ENCODE measurements at places on chromosomes 2 and 18. TPM values are rescaled to one million over a fixed set of nuclear protein-coding genes. Genes with fewer than 3 reads are reported as not detected.

- no peak for DNase-seq
These were observed 522.9 kb upstream of the TNP1 start for GRCh38 chr2:217382794-217383193.

- no peak for DNase-seq
These were observed 46.9 kb upstream of the ATP8B1 start for GRCh38 chr18:57850063-57850462.

- DNase-seq = no peak
These were observed 53.3 kb downstream of the MEMO1 start for GRCh38 chr2:31957354-31958139.

GRCh38 chr2:158321264-158321663 is 135.3 kb downstream of the CCDC148 start:
- DNase-seq = no peak

The EFR3B gene
- 1.5 TPM for total RNA-seq

GRCh38 chr18:25817546-25818237 is 272.7 kb downstream of the SS18 start:
- no peak for DNase-seq

The PLCL1 gene
- total RNA-seq = 5.0 TPM

DNA sequence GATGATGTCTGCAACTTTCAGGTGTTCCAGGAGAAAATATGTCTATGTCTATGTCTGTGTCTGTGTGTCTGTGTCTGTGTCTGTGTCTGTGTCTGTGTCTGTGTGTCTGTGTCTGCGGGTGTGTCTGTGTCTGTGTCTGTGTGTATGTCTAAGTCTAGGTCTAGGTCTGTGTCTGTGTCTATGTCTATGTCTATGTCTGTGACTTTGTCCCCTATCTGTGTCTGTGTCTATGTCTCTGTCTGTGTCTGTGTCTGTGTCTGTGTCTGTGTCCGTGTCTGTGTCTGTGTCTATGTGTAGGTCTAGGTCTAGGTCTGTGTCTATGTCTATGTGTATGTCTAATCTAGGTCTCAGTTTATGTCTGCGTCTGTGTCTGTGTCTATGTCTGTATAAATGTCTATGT is 10.5 kb downstream of the IL1R2 start:
- DNase-seq = no peak

The INHBB gene
- 2.4 TPM for total RNA-seq

DNA sequence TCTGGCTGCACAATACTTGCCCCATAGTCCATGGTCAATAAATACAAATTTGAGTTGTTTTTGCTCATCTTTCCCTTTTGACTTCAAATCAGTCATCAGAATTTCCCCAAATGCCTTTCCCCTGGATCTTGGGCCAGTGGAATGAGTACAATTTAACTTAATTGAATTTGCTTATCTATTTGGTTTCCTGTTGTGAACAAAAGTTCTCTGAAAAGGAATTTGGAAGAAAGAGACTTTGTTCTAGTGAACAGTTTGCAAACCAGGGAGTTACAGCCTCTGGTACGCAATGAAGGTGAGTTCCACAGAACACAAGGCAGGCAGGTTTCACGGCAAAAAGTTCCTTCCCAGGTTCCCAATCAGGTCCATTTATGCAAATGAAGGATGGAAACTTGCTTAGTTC is 1.2 kb upstream of the UGT1A1 start:
- DNase-seq = no peak

The NOTO gene
- total RNA-seq = not detected

DNA sequence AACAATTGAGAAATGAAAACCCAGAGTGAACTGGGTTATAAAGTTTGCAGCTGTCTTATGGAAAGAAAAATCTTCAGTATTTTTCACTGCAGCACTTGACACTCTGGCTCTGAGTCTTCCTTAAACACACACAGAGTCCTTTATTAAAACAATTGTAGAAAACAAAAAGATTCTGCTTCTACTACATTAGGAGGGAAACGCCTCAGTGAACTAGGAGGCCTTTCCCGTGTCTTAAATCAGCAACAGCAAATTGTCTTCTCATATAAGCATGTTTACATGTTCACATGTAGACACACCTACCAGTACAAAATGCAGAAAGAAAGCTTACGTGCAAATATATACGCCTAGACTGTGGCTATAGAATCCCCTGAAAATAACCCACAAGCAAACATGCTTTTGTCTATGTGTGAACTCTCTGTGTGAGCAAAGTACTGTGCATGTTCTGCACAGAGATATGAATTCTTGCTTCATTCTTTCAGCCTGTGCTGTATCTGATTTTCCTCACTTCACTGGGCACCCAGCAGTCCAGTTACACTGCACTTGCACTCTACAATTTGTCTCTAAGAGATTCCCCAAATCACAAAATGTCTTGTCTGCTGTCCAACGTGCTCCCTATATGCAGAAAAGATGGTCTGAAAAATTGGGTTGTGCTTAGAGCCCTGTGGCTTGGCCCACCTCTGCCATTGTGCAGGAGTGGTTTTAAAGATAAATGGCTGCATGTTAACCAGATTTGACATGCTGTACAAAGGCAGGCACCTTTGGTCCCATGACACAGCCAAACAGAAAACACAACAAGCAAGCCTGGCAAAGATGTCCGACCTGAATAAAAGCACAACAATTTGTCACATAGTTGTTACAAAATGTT is 24.5 kb downstream of the ZEB2 start:
- no peak for DNase-seq

DNA sequence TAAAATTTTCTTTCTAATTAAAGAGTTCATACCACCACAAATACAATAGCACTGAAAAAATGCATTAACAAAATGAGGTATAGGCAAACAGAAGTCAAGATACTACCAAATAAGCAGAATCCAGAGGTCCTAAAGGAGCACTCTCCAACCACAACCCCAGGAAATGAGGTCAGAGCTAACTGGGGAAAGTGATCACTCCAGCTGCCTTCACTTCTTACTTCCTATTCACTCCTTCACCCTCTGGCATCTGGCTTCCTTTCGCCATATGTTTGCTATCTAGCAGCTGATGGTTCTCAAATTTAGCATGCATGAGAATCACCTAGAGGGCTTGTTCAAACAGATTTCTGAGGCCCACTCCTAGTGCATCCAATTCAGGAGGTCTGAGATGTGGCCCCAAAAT is 212.6 kb upstream of the ACVR2A start:
- no peak for DNase-seq

DNA sequence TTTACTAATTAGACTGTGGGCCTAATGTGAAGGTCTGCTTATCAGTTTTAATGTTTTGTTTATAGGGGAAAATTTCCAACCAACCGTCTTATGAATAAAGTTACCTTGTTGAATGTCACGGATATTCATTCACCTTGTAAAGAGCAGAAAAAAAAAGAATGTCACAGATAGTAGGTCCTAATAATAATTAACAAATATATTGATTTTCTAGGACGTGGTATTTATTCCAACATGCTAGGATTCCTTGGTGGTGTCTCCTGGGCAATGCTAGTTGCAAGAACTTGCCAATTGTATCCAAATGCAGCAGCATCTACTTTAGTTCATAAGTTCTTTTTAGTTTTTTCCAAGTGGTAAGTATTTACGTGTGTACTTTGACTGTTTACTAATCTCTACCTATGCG is 23.4 kb downstream of the PAPOLG start:
- DNase-seq = no peak

DNA sequence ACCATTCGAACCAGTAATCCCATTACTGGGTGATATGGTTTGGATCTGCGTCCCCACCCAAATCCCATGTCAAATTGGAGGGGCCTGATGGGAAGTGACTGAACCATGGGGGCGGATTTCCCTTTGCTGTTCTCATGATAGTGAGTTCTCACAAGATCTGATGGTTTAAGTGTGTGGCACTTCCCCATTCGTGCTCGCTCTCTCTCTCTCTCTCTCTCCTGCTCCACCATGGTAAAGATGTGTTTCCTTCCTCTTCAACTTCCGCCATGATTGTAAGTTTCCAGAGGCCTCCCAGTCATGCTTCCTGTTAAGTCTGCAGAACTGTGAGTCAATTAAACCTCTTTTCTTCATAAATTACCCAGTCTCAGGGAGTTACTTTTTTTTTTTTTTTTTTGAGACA is 62.6 kb downstream of the NBAS start:
- no peak for DNase-seq

All from glomerular endothelial cell (primary cell).